ENCODE measurements at places on chromosomes 7 and 10.
A peak's percentile ranks its signal among the peaks of the same experiment; 100 is the strongest.

DNA sequence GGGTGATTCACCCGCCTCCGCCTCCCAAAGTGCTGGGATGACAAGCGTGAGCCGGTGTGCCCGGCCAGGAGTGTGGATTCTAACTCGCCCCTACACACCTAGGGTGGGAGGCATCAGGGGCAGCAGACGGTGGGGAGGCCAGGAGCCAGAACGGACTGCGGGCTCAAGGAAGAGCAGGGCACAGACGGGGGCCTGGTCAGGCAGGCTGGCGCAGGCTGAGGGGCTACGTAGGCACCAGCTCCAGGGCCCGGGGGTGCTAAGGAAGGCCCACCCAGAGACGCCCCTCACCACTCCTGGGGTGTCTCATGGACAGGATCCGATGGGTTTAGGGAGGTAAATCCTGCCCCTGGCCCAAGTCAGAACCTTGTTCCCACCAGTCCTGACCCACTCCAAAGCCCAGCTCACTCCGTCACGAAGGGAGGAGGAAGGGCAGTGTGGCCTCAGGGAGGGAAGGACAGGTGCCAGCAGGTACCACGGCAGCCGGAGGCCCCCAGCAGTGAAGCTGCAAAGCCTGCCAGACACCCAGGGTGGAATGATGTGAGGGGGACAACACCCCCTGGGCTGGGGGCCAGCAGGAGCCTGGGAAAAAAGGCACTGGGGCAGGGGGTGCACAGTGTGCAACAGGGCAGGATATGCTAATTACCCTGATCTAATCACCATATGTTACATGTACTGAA, 251.4 kb downstream of the MAD1L1 start:
- DNase-seq: no peak

- DNase-seq: no peak
Observed at GRCh38 chr10:69965919-69966662, 86.6 kb upstream of the MACROH2A2 start.

DNA sequence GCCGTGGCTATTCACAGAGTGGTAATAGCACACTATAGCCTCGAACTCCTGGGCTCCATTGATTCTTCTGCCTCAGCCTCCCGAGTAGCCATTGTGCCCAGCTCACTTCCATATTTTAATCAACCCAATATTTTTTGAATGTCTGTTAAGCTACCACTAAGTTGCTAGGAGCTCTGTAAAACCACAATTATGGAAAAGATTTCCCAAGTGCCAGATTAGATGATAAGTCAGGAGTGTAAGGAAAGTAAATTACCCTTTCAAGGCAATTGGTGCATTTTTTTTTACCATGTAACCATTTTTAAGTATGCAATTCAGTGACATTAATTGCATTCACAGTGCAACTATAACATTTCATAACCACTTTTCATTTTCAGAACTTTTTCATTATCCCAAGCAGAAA, 87.5 kb upstream of the GATAD1 start:
- DNase-seq: no peak

DNA sequence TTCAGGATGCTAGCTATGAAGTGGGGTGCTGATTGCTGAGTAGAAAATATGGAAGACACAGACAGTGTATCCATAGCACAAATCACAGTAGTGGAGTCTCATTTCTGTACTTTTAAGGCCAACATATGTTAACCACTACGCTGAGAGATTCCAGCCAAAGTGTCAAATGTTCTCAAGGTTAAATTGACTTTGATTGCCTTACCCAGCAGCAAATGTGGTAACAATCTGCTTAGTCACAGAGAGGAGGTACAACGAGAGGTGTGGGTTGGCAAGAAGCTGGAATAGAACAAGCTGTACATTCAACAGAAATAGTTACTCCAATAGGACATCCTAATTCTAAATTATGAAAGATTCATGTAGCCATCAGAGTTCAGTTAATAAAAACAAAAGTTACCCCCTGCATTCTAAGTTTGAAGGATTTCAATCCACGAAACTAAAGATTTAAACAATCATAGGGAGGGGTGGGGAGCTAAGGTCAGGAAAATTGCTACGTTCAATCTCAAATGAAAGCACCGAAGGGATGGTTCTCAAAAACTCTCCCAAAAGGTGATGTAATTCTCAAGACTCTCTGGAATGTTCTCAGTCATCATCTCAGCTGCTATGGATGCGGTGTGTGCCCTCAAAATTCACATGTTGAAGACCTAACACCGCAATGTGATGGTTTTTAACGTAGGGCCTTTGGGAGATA, 137.0 kb downstream of the ETV1 start:
- no peak for DNase-seq

- no peak for DNase-seq
Observed at GRCh38 chr7:21281193-21281592, 146.7 kb upstream of the SP4 start.

DNA sequence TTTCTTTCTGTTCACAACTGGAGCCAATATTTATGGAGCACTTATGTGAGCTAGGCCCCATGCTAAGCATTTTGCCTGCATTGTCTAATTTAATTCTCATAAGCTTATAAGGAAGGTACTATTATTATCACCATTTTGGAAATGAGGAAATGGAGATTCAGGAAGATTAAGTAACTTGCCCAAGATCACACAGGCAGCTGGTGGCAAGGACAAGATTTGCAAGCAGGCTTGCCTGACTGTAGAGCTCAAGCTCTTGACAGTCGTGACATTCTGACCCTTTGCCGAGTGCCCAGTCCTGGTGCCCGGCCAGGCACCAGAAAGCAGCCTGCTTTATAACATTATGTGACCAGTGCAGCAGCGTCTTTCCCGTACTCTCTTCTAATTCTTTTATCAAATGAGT, 38.2 kb downstream of the WNT2 start:
- no peak for DNase-seq

DNA sequence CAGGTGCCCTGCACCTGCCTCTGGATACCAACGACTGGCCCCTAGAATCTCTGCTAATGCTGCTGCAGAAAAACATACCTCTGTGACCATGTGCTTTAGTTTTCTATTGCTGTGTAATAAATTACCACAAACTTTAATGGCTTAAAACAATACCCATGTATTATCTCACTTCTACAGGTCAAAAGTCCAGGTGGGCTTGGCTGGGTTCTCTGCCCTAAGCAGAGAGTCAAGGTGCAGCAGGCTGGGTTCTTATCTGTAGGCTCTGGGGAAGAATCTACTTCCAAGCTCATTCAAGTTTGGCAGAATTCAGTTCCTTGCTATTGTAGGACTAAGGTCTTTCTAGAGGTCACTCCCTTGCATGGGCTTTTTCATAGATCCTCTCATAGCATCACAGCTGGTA, 52.3 kb downstream of the CCDC71L start:
- DNase-seq: no peak

DNA sequence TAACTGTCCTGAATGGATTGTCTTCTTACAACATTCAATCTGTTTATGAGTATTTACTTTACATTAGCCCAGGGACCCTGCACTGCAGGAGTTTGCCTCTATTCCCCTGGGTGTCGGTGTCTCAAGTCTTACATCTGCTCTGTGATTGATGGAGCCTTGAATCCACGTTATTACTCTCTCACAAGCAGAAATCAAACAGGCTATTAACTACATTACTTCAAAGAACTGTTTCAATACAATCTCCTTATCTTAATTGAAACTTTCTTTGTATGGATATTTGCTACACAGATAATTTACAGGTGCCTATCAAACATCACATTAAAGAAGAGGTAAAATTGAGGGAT, 3.1 kb upstream of the ARID5B start:
- no peak for DNase-seq

DNA sequence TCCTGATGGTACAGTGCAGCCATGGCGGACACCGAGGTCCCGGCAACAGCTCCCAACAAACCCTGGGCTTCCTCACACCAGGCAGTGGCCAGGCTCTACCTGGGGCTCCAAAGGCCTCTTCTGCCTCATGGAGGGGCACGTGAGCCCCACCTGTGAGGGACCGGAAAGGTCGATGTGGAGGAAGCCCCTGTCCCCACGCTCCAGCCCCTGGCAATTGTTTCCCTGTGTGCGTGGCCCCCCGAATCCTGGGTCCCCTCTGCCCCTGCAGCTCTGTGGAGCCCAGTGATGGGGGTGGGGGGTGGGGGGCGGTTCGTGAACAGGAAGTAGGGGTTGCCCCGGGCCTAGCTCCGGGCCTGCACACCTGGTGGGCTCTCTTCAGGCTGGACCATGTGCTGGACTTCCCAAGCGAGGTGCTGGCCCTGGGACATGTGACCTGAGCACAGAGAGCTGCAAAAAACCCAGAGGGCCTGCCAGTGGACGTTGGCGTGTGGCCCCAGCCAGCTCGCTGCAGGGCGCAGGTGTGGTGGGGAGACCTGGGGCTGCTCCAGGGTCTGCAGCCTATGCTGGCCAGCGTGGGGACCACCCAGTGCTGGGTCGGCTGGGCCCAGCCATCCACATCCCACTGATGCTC, 72.6 kb downstream of the INPP5A start:
- DNase-seq: no peak

- DNase-seq: no peak
Observed at GRCh38 chr10:95518455-95519452, 42.4 kb downstream of the SORBS1 start.

- no peak for DNase-seq
Observed at GRCh38 chr10:119095640-119096039, 8.3 kb upstream of the DENND10 start.

DNA sequence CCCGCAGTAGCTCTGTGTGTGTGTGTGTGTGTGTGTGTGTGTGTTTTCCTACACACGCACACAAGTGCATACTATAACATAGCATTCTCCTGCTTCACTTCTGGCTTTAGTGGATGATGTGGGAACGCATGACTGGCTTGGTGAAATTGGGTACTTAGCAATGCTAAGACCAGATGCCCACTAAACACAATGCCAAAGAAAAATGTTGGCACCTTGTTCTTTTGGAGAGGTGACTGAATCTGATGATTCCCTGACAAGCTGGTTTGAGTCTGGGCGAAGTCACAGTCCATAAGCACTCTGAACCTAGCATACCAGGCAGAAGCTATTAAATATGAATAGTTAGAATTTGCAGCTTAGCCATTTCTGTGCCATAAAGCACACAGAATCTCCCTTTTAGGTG, 68.0 kb upstream of the CDCA7L start:
- DNase-seq: no peak

DNA sequence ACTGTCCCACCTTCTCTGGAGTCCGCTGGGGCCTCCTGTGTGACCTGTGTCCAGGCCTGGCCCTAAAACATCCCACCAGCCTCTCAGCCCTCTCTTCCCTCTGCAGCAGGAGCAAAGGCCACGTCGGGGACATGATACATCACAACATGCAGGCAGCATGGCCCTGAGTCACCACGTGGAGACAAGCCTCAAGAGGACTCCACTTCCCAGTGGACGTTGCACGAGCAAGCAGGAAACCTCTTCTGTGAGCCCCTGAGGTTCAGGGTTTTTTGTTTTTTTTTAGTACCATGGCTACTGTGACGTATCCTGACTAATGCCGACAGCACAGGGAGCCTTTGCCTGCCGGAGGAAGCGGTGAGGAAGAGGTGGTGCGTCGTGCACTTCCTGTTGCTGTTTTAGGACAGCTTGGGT, 165.9 kb downstream of the DNAJB6 start:
- DNase-seq: no peak

GRCh38 chr10:107918171-107918570, 753.7 kb upstream of the SORCS1 start:
- DNase-seq: no peak

GRCh38 chr7:43583424-43584194, 701 bp downstream of the STK17A start:
- DNase-seq: peak; percentile 75

- DNase-seq: no peak
Observed at GRCh38 chr10:13612654-13613373, 26.0 kb downstream of the PRPF18 start.

- DNase-seq: no peak
Observed at GRCh38 chr10:125209591-125210355, 49.4 kb upstream of the CTBP2 start.

- DNase-seq: no peak
Observed at GRCh38 chr7:133290676-133291333, 37.9 kb downstream of the EXOC4 start.

GRCh38 chr7:151987748-151988529, 31.7 kb downstream of the GALNTL5 start:
- no peak for DNase-seq

DNA sequence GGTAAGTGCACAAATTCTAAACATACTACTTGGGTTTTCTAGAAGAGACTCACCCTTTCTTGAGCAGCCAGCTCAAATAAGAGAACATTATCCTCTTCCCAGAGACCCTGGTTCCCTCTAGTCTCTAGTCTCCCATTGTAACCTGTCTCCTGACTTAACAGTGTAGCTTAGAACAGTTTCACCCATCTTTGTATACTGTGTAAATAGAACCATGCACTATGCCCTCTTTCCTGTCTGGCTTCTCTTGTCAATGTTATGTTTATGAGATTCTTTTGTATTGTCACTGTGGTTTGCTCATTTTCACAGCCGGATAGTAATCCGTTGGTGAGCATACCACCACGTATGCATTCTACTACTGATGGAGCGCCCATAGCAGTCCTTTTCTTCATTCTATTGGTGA, 227.4 kb upstream of the PLPP4 start:
- DNase-seq: no peak

GRCh38 chr10:109895095-109895818, 28.1 kb downstream of the XPNPEP1 start:
- no peak for DNase-seq

- no peak for DNase-seq
Observed at GRCh38 chr7:158995514-158995913, 139.2 kb downstream of the DYNC2I1 start.

DNA sequence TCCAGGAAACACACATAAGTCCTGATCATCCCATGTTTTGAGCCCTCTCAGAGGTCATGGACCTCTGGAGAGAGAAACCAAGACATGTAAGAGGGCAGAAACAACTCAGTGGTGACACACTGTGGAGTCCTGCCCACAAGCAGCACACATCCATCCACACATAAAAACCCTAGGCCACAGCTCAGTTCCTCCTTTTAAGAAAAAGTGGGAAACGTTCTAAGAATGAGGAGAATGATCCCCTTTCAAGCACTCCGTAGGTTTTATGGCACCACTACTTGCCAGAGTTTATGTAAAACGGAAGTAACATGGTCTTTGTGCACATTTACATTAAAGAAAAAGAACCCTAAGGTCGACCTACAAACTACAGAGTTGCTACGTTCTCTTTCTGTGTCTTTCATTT, 19.9 kb downstream of the ATAD1 start:
- DNase-seq: no peak

GRCh38 chr10:1661859-1662437, 75.4 kb downstream of the ADARB2 start:
- no peak for DNase-seq

GRCh38 chr10:98006266-98006665, 24.2 kb downstream of the CRTAC1 start:
- no peak for DNase-seq

Measured in A549 (cell line).